Type B pancreatic cell (in vitro differentiated cells): ENCODE measurements at places on chromosomes 6 and 20. TPM values are rescaled to one million over a fixed set of nuclear protein-coding genes. Genes with fewer than 3 reads are reported as not detected.
A peak's percentile ranks its signal among the peaks of the same experiment; 100 is the strongest.

Gene PRPH2
- total RNA-seq: not detected in 2 replicates

Gene DPPA5
- not detected in 2 replicates for total RNA-seq

DNA sequence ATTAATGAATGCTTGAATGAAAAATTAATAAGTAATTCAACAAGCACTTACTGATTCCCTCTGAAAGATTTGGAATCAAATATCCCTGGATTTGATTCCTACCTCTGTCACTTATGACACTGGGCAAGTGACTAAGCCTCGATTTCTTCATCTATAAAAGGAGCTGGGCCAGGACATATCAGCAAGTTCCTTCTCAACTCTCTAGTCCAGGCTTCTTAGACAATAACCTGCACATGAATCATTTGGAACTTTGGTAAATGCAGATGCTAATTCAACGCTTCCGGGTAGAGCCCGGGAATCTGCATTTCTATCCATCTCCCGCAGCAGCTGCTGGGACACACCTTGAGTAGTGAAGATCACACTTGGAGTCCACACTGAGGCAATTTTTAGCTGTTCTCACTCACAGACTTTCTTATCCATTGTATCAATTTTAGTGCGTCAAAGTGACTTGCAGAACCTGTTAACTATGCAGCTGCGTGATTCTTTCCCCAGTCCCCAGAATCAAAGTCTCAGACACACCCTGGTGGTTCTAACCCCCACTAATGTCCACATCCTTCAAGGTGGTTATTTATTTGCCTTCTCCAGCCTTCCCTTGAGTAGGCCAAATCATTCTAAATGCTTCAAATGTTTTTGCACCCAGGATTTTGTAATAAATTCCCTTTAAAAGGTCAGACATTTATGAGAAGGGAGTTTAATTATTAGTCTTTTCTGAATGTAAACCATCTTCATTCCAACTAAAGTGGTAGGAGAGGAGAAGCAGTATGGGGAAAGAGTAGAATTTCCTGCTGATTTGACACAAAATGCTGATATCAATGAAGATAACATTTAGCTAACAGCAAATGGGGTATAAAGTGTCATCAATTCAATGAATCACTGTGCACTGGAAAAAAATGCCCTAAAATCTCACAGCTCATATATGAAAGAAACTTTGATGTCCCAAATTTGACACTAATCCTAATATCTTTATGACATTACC is 26.0 kb upstream of the CCND3 start:
- DNase-seq: no peak

DNA sequence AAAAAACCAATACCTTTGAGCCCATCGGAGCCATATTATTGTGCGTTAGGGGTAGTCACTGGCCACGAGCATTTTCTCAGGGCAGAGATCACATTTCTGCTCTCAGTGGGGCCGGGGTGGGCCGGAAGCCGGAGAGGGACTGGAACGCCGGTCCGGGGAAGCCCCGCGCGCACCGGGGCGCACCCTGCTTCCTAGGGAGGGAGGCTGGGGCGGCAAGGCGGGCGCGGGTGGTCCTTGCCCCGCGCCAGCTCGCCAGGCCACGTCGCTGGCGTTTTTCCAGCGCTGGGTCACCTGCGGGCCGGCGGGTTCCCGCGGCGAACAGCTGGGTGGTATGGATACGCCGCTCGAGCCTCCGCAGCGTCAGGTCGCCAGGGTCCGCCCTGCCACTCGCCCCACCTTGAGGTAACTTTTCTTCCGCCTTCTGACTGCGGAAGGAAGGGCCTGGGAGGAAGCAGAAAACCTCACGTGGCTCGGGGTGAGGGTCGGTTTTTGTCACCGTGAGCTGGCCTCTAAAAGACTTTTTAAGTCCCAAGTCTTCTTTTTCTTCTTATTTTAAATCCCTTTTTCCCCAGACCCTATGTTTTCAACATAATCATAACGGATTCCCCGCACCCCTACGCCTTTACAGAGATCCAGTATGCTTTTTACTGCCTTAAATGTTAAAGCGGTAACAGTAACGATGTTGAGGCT is 2.7 kb upstream of the EEF1A1 start:
- peak; percentile 72 for DNase-seq

DNA sequence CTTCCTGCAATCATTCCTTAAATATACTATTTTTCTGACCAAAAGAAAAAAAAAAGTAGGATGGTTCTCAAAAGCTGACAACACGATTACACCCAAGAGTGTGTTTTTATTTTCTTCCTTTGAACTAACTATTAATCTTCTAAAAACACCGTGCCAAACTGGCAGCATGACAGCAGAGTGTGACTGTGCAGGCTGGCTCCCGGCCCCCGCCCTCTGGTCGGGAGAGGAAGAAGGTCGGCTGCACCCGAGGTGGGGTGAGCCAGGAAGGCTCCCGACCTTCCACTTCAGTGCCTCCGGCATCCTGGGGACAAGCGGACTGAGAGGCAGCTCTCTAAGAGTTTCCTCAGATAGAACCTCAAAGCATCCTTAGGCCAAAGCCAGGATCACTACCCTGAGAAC is 29.2 kb downstream of the SLC22A23 start:
- DNase-seq: no peak

DNA sequence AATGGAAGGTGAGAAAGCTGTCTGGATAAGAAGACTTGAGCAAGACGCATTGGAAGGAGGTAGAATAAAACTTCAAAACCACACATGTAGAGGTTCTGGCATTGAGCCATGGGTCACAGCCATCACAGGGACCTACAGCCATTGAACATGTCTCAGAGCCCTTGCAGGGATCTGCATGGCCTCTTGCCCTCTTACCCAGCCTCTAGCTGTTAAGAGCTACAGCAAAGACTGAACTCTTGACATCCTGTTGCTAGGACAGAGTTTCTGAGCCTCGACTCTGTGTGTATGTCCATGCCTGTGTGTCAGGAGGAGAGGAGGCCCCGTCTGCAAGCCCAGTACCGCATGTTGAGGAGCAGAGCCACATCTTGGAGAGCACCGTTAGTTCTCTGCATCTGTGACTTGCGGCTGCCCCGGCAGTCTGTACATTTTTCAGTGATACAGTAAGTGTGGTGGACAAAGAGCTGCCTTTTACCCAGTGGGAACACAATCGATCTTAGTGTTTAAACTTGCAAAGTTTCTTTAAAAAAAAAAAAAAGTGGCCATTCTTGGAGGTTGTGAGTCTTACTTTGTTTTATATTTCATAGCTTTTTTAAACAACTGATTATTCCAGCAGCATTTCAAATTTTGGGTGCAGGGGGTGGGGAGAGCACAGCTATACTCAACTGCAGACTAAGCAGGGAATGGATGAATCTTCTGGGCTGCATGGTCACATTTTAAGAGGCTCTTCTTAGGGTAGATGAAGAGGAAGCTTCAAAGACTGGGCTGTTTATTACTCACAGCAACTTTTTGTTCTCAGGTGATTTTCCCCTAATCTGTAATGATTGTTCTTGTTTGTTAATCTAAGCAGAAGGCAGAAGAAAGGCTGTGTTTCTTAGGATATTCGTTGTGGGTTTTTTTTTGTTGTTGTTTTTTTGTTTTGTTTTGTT is 88.5 kb downstream of the TBC1D7 start:
- no peak for DNase-seq
